ENCODE measurements at places on chromosomes 1 and 21.
A peak's percentile ranks its signal among the peaks of the same experiment; 100 is the strongest.

DNA sequence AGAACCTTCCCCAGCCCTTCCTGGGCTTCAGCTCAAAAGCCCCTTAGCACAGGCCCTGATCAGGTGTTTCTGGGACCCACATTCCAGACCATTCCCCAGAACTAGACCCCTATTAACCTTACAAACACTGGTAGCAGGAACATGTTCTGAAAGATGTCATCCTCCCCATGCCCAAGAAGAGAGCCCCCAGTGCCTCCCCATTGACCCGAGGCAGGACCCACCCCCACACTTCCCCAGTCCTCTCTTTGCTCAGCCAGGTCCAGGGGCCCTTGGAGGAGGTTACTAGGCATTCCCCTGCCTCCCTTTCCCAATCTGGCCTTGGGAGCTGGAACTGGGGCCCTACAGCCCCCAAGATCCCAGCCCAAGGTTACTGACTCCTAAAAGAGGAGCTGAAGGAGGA is 38.9 kb upstream of the HMGB4 start:
- DNase-seq: no peak

- DNase-seq: peak; percentile 7
These were observed 48.9 kb downstream of the INKA2 start for GRCh38 chr1:111690306-111690617.

DNA sequence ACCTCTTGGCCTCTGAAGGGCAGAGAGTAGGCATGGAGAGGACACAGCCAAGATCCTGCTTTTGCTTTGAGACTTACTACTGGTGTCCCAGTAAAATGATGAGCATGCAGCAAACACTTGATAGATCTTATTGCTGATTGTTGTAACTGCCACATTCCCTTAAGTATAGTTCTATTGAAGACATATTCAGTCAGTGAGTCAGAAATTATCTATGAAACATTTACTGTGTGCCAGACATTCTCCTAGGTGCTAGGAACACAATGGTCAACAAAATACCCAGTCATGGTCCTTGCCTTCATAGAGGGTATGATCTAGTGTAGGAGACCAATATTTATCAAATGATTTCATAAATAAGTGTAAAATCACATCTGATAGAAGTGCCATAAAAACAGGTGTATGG is 13.6 kb downstream of the STYXL2 start:
- no peak for DNase-seq

- DNase-seq: no peak
These were observed 58.4 kb upstream of the SSBP3 start for GRCh38 chr1:54464477-54465146.

DNA sequence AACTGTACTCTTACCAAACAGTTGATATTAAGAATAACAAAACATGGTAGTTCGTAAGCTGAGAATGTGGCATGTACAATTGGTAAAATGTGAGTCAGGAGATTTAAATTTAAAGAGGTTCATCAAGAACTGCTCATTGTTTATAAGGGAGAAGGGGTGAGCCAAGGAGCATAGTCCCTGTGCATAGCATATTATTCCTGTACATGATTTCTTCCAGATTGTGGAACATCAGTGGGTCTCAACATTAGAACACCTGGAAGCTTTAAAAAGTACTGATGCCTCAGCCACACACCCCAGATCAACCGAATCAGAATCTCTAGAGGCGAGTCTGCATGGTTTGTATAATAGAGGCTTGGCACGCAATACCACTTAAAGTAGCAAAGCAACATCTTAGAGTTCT is 56.1 kb downstream of the KCTD3 start:
- no peak for DNase-seq

Data from DMS53 (cell line).